ENCODE measurements at places on chromosomes 12 and 14. TPM values are rescaled to one million over a fixed set of nuclear protein-coding genes. Genes with fewer than 3 reads are reported as not detected.

LRP1 gene
- 25.7 TPM for total RNA-seq

SALL2 gene
- 1.2 TPM for total RNA-seq

SMOC1 gene
- total RNA-seq, result 21.8 TPM

HVCN1 gene
- 0.80 TPM for total RNA-seq

PRICKLE1 gene
- 1.2 TPM for total RNA-seq

CPM gene
- total RNA-seq, result 9.5 TPM

ART4 gene
- total RNA-seq, result not detected

MRPS35 gene
- 94.1 TPM for total RNA-seq

HOXC9 gene
- total RNA-seq, result 7.6 TPM

C3AR1 gene
- total RNA-seq, result not detected

AKAP3 gene
- total RNA-seq, result not detected

KCNA5 gene
- not detected for total RNA-seq

GALNT16 gene
- total RNA-seq, result 3.6 TPM

ZC3H10 gene
- 2.8 TPM for total RNA-seq

CRACR2A gene
- 1.8 TPM for total RNA-seq

ANKRD52 gene
- 45.7 TPM for total RNA-seq

PPM1H gene
- 8.2 TPM for total RNA-seq

CTSG gene
- not detected for total RNA-seq

TAS2R43 gene
- not detected for total RNA-seq

PTGES3 gene
- total RNA-seq, result 384 TPM

RHNO1 gene
- 43.2 TPM for total RNA-seq

HHIPL1 gene
- 0.17 TPM for total RNA-seq

COCH gene
- total RNA-seq, result 26.6 TPM

CELA1 gene
- not detected for total RNA-seq

All from A549 treated with DMSO at 1 μM for 4 hours (cell line).